A549 treated with RU486 at 1 μM for 4 hours (cell line): ENCODE measurements at places on chromosomes 5 and 9. TPM values are rescaled to one million over a fixed set of nuclear protein-coding genes. Genes with fewer than 3 reads are reported as not detected.

Gene FAXDC2
- 0.16 to 0.54 TPM (median 0.22 TPM) in 4 of 5 replicates, not detected in the other for total RNA-seq

Gene IL9
- not detected in 5 replicates for total RNA-seq

Gene HTR4
- total RNA-seq, result not detected in 5 replicates

Gene SLC46A2
- total RNA-seq, result not detected in 5 replicates

Gene ADGRD2
- not detected in 5 replicates for total RNA-seq

Gene CCNB1
- 249 to 331 TPM (median 287 TPM) in 5 replicates for total RNA-seq
